AG08396 (cell line): ENCODE measurements at places on chromosomes 7 and 10.

GRCh38 chr7:14207138-14207537 is 217.7 kb upstream of the ETV1 start:
- DNase-seq = no peak

DNA sequence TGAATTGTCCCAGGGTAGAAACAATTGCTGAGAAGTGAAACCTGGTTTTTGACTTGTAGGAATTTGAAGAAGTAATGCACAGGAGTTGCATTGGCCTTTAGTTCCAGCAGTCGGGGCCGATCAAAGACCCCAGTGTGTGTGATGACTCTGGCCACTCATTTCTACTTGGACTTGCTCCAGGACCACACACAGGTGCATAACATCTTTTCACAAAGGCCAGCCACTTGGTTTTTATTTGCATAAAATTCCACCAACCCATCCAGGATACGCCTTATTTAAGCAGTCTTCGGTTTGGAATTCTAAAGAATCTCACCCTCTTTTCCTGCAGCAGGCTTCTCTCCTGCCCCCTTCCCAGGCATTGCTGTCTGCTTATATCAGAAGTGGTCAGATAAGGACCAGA is 162.0 kb upstream of the HABP2 start:
- no peak for DNase-seq

GRCh38 chr7:8197994-8198698 is 63.8 kb downstream of the ICA1 start:
- DNase-seq = no peak

DNA sequence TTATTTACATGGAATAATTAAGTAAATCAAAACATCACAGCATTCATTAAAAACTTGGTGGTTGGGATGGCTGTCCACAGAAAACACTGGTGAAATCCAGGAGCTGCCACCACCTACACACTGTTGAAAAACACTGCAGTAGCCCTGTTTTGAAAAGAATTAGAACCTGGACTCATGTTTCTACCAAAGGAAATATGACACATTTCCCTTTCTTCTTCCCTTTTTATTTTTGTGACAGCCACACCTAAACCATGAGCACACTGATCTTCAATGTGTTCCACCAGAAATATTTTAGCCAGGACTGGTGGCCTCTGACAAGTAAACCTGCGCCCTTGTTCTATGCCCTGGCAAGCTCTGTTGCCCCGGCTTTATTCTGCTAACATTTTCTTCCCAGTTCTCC is 3.3 kb downstream of the TMEM140 start:
- no peak for DNase-seq

GRCh38 chr7:112449353-112449752 is 907 bp upstream of the IFRD1 start:
- DNase-seq = no peak

- DNase-seq = no peak
Observed at GRCh38 chr7:97973206-97973658, 16.8 kb downstream of the OCM2 start.

DNA sequence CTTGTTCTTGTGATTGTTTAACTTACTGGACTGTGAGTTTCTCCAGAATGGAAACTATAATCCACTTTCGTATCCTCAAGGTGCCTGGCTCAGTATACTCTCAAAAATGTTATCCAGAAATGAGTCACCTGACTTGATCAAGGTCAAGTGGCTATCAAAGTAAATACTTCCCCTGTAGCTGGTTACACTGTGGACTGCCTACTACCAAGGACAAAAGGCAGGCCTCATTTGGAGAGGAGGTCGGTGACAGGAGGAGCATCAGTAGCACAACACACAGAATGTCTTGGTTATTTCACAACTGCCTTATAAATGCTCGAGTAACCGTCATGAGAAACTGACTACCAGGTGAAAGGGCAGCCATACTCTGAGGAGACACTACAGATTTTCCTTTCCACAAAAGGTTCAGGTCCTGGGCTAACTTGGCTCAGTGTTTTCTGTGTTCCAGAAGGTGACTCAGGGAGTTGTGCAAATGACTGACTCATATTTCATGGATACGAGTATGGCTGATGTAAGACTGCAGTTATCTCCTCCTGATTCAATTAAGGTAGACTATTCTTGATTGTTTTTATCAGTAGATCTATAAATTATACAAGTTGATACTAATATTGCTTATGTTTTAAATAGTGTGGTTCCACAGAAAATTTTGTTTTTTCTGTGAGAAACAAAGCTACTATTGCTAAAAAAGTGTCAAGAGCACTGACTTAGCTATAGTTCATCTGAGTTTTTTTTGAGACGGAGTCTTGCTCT is 4.2 kb upstream of the CCNY start:
- DNase-seq = peak; percentile 73
